ENCODE measurements at places on chromosomes 16 and 17.

GRCh38 chr17:57625511-57625910 lies 119.6 kb downstream of the CCDC182 start:
- no peak overlapping the region for H3K27ac ChIP-seq
- no peaks in the 10 kb centered on the region for H3K27me3 ChIP-seq
- no peak overlapping the region for H3K4me3 ChIP-seq
- DNase-seq: no peak

DNA sequence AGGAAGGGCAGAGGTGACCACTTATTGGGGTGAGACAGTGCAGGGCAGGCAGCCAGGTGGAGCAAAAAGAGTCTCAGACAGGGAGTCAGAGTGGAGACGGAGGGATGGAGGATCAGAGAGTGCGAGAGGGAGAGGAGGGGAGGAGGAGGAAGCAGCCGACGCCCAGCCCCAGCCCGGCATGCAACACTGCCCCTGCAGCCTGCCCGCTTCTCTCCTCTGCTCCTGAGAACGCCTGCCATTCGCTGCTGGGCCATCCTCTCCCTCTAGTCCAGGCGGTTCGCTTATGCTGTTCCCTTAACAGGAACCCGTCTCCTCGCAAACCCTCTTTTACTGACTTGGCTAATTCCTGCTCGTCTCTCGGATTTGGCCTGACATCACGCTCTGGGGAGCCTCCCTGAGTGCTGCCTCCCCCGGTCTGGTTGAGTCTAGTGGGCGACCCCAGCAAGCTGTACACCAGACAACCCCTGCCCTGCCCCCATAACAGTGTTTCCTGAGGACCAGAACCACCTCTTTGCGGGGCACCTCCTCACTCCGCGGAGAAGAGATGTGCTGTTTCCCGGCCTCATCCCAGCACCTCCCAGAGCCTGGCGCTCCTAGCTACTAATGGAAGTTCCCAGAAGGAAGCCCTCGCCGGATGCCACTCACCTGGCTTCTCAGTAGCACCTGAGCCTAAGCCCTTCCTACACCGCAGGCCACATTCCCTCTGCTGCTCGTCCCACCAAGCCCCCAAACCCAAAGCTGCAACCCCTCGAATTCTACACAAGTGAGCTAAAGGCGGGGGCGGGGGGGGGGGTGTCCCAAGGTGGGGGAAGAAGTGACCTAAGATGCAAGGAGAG lies 61.2 kb upstream of the CCL1 start:
- H3K27ac ChIP-seq: no peak overlapping the region
- no peaks in the 10 kb centered on the region for H3K36me3 ChIP-seq
- no peak for DNase-seq

GRCh38 chr16:11852092-11852809 lies 909 bp upstream of the RSL1D1 start:
- no peak for DNase-seq
- H3K4me3 ChIP-seq: peak overlapping the region; percentile 97
- no peaks in the 10 kb centered on the region for H3K27me3 ChIP-seq
- H3K4me1 ChIP-seq: peaks cover 21% of the 10 kb centered on the region
- peak overlapping the region; percentile 88 for H3K27ac ChIP-seq

DNA sequence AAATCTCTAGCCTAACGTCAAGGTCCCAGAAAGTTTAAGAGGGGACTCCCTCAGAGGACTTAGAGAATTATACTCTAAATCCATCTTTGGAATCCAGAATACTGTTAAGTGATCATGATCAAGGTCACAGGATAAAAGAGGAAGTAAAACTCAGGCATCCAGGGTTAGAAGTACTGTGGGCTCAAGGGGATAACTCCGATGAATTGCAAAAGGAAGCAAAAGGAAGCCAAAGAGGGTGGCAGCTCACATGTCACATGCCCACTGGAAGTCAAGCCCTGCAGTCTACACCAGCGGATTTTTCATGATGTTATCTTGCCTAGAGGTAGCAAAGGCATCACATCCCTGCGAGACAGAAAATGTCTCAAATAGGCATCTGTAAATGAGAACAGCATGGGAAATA lies 3.8 kb downstream of the ZNF821 start:
- no peaks in the 10 kb centered on the region for H3K27me3 ChIP-seq
- H3K27ac ChIP-seq: no peak overlapping the region
- H3K4me1 ChIP-seq: no peaks in the 10 kb centered on the region
- DNase-seq: no peak

GRCh38 chr16:57742543-57742942 lies 7.0 kb downstream of the KATNB1 start:
- no peaks in the 10 kb centered on the region for H3K4me1 ChIP-seq
- H3K27ac ChIP-seq: no peak overlapping the region
- no peak overlapping the region for H3K4me3 ChIP-seq
- H3K36me3 ChIP-seq: no peaks in the 10 kb centered on the region
- H3K27me3 ChIP-seq: no peaks in the 10 kb centered on the region

DNA sequence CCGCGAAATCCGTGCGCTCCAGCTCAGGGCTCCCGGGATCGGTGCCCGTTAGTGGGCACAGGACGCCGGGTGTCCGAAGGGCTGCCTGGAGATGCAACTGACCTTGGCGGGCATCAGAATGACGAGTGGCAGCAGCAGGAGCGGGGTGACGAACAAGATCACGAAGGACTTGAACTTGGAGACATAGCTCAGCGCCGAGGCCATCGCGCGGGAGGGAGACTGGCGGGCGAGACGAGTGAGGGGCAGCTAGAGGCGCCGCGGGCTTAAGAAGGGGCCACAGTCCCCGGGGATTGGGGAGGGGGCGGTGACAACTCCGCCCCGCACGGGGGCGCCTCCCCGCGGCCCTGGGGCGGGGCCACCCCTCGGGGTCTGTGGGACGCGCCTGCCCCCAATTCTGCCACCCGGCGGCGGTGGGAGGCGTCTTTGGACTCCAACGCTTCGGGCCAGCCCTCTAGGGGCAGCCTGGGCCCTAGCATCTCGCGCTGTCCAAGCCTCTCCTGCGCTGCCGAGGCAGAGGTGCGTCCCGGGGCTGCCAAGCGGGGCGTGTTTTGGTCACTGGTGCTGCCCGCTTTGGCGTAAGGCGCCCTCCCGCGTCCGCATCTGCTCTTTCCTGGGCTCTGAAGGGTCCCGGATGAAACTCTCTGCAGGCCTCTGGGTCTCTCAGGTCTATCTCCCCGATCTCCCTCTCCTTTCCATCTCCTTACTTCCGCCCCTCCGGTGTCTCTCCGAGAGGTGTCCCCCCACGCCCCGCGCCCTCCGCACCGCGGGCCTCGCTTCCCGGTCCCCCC lies at the start of gene SLC13A5:
TSS of gene SLC13A5 (minus strand) at position 240 of the 788 bp plus-strand sequence. CDS start at position 204, 36 bp downstream.
- no peak within 1 kb of the TSS for H3K27ac ChIP-seq
- no peak within 1 kb of the TSS for H3K4me3 ChIP-seq
- no peaks in the 10 kb centered on the region for H3K36me3 ChIP-seq
- H3K4me1 ChIP-seq: no peaks in the 10 kb centered on the region

GRCh38 chr17:35676441-35676840 lies 55.0 kb upstream of the RASL10B start:
- H3K4me3 ChIP-seq: no peak overlapping the region
- no peak for DNase-seq
- H3K27me3 ChIP-seq: no peaks in the 10 kb centered on the region
- H3K36me3 ChIP-seq: peaks cover 32% of the 10 kb centered on the region
